ENCODE measurements at places on chromosomes 3 and 15.

GRCh38 chr3:153681057-153681456 lies 440.1 kb upstream of the ARHGEF26 start:
- no peak for DNase-seq

GRCh38 chr3:59750391-59750790 lies 700.6 kb upstream of the CFAP20DC start:
- DNase-seq, result no peak

DNA sequence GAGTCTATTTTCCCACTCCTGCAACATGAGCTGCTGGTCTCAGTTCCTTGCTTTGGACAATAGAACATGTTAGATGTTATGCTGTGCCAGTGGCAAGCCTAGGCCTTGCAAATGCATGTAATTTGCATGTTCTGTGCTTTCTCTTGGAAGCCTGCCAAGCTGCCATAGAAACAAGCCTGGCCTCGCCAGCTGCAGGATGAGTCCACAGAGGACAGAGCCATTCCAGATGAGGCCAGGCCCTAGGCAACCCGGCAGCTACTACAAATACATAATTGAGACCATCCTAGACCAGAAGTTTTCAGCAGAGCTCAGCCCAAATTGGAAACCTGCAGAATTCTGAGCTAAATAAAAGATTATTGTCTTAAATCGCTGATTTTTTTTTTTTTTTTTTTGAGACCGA lies 39.6 kb downstream of the TRIM69 start:
- no peak for DNase-seq

- no peak for DNase-seq
These were observed 37.9 kb downstream of the AGTR1 start for GRCh38 chr3:148735597-148735996.

DNA sequence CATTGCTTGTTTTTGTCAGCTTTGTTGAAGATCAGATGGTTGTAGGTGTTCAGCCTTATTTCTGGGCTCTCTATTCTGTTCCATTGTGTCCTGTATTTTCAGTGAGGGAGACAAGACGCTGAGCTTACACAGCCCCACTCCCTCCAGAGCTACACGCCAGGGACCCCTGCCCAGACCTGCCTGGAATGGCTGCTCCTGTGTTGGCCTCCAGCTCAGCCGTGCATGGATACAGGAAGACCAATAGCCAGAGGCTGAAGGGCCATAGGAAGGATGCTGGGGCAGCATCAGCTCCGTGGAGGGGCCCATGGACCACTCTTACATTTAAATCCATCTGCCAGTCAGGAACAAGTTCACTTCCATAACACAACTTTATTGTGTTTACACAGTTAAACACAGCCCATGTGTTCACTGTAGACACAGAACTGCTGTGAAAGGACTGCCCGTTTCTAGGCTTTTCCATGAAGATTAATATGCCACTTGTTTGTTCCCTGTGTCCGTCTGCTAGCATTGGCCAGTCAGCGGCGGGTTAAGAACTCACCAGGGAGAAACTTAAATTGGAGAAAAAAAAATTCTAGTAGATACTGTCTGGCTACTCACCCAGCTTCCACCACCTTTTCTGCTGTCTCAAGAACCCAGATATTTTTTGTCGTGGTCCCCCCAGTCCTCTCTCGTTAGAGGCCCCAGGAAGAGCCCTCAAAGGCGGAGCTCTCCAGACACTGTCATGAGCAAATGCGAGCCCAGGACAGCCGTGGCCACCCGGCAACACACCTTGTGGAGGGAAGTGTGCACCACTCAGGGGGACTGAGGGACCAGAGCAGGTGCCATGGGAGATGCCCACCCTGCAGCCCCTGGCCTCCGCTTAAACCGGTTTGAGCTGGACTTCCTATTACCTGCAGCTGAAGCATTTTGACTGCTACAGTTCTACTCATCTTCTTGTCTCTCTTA lies 142.3 kb upstream of the MEF2A start:
- DNase-seq, result no peak

DNA sequence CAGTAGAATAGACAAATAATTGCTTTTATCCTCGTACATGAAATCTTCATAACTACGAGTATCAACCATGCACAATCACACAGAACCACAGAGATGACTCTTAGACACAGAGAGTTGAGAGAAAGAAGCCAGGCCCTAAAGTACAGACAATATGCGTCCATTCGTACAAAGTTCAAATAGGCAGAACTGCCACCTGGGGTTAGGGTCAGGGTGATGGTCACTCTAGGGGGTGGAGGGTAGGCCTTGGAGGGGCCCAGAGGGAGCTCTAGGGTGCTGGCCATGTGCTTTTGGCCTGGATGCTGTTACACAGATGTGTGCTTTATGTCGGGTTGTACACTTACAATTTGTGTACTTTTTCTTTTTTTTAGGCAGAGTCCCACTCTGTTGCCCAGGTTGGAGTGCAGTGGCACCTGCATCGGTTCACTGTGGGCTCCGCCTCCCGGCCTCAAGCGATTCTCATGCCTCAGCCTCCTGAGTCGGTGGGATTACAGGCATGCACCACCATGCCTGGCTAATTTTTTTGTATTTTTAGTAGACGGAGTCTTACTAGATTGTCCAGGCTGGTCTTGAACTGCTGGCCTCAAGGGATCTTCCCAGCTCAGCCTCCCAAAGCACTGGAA lies 65.9 kb upstream of the KLF13 start:
- no peak for DNase-seq

DNA sequence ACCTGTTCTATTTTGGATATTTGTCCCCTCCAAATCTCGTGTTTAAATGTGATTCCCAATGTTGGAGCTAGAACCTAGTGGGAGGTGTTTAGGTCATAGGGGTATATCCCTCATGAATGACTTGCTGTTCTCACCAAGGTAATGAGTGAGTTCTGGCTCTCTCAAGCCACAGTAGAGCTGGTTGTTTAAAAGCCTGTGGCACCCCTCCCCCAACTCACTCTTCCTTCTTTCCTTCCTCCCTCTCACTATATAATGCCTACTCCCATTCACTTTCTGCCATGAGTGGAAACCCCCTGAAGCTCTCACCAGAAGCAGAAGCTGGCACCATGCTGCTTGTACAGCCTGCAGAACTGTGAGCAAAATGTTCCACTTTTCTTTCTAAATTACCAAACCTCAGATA lies 341.1 kb downstream of the SI start:
- DNase-seq, result no peak

DNA sequence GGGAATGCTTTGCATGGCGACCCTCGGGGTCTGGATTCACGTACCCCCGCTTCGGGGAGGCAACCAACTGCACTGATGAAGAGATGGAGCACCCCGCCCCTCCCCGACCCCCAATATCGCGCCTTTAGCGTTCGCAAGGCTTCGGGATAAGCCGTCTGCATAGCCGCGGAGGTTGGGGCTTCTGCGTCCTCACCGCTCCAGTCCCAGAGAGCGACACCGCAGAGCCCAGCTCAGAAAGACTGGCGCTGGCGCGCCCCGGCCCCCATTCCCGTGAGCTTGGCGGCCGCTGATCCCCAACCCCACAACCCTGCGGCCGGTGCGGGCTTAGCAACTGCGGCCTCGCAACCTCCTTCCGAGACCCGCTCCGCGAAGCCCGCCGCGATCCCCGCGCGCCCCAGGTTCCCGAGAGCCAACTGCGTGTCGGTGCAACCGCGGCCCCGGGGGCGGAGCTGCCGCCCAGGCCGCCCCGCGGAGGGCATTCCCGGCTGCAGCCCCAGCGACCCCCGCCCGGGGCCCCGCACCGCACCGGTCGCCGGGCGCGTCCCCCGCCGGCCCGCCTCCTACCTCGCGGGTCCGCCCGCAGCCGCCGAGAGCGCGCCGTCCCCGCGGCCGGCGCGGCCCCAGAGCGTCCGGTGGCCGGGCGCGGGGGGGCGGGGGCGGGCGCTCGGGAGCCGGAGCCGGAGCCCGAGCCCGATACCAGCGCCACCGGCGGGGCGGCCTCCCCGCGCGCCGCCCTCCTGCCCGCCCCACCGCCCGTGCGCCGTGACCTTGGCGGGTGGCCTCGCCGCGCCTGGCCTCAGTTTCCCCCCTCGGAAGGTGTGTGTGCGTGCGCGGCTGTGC lies 79.5 kb downstream of the IQSEC1 start:
- no peak for DNase-seq

- no peak for DNase-seq
These were observed 44.4 kb upstream of the FAN1 start for GRCh38 chr15:30859091-30859874.

GRCh38 chr3:65963787-65964677 lies 74.7 kb downstream of the MAGI1 start:
- peak; percentile 45 for DNase-seq

- DNase-seq, result no peak
These were observed 27.9 kb upstream of the SCN10A start for GRCh38 chr3:38843898-38844297.

- no peak for DNase-seq
These were observed 423.5 kb downstream of the TUSC7 start for GRCh38 chr3:117133066-117133465.

- DNase-seq, result no peak
These were observed 8.2 kb upstream of the SNTN start for GRCh38 chr3:63644212-63644797.

DNA sequence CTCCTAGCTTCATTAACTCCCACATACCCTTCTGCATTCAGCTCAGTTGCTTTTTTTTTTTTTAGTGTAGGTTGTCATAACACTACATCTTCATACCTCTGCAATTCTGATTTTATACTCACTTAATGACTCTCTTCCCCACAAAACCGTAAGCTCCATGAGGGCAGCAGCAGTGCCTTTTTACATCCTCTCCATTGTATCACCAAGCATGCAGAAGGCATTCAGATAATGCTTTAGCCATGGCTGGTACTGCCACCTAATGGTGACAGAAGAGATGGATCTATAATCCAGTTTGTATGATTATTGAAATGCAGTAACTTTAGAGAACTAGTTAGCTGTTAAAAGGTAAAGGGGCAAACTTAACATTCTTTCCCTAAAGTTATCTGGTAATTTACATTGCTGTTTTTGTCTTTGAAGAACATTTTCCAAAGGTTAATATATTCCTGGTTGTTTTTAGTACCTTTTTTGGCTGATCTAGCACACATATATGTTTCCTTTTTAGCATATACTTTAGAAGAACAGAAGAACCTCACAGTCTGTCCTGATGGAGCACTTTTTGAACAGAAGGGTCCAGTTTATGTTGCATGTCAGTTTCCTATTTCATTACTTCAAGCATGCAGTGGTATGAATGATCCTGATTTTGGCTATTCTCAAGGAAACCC lies 36.8 kb downstream of the ATP1B3 start:
- DNase-seq, result peak; percentile 27

- no peak for DNase-seq
These were observed 55.0 kb upstream of the ARHGEF3 start for GRCh38 chr3:56856752-56857151.

- DNase-seq, result no peak
These were observed 72.9 kb downstream of the ANXA2 start for GRCh38 chr15:60324706-60325438.

- DNase-seq, result no peak
These were observed 10.2 kb upstream of the HHATL start for GRCh38 chr3:42712688-42713372.

GRCh38 chr3:46375218-46375617 lies 4.5 kb downstream of the CCR5 start:
- no peak for DNase-seq

GRCh38 chr3:141926929-141927328 lies 50.5 kb downstream of the ATP1B3 start:
- DNase-seq, result no peak

- DNase-seq, result no peak
These were observed 4.7 kb downstream of the ABHD6 start for GRCh38 chr3:58242340-58242739.

- DNase-seq, result no peak
These were observed 133.6 kb downstream of the GHSR start for GRCh38 chr3:172314591-172315160.

DNA sequence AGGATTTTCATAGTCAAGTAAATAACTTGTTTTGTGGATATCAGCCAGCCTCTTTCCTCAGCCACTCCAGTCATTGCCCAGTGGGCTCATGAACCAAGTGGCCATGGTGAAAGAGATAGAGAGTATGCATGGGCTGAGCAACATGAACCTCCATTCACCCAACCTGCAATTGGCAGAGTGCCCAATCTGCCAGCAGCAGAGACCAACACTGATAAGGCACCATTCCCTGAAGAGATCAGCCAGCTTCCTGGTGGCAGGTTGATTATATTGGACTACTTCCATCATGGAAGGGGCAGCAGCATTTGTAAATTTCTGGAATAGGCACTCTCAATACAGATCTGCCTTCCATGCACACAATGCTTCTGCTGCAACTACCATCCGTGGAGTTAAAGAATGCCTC lies 10.3 kb upstream of the MCF2L2 start:
- no peak for DNase-seq

DNA sequence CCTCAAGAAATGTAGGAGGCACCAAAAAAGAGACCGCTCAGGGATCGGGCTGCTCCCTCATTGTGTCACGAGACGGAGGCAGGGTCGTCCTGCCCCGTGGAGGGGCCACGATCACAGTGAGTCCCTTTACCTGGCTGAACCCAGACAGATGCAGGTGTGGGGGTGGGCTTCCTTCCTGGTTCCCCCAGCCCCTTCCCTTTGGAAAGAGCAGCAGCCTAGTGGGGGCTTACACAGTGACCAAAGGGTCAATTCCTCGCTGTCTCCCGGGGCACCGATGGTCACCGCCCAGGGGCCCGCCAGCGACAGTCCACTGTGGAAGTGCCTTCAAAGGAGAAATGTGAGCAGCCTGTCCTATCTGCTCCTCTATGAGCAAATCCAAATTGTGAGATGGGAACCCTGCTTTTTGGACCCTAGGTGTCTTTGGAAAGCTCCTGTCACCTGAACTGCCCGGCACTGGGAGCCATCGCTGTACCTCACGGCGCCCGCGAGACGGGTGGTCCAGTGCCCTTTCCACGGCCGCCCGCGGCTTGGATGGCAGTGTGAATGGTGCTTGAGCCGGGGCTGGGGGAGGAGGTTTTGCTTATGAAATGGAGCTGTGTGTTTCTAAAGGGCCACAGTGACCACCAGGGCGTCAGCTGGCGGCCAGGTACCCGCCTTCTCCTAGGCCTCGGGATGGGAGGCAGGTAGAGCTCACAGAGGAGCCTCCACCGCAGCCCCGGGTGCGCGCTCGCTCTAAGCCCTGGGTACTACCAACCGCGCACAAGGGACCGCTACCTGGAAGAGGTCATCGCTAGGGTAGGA lies 155.7 kb downstream of the KLF13 start:
- no peak for DNase-seq

DNA sequence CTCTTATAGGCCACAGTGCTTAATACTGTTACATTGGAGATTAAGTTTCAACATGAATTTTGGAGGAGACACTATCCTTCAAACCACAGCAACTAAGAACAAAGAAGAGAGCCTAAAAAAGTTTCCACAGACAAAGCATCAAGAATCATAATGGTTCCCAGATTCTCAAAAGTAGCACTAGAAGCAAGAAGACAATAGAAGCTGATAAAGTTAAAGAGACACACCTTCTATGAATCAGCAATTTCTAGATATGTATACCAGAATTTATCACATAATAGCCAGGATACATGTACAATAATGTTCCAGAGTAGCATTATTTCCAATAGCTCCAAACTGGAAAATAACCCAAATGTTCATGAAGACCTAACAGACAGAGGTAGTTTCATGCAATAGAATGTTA lies 12.2 kb downstream of the NKIRAS1 start:
- DNase-seq, result no peak

GRCh38 chr3:106725566-106725965 lies 651.7 kb upstream of the CCDC54 start:
- no peak for DNase-seq

- no peak for DNase-seq
These were observed 91.1 kb upstream of the RNF7 start for GRCh38 chr3:141646760-141647561.

All from stimulated activated CD4-positive, alpha-beta T cell treated with anti-CD3 and anti-CD28 coated beads, Interleukin-4, amount 100 ng/mL, for 48 hours (primary cell).